ENCODE measurements at places on chromosomes 2 and 18.

DNA sequence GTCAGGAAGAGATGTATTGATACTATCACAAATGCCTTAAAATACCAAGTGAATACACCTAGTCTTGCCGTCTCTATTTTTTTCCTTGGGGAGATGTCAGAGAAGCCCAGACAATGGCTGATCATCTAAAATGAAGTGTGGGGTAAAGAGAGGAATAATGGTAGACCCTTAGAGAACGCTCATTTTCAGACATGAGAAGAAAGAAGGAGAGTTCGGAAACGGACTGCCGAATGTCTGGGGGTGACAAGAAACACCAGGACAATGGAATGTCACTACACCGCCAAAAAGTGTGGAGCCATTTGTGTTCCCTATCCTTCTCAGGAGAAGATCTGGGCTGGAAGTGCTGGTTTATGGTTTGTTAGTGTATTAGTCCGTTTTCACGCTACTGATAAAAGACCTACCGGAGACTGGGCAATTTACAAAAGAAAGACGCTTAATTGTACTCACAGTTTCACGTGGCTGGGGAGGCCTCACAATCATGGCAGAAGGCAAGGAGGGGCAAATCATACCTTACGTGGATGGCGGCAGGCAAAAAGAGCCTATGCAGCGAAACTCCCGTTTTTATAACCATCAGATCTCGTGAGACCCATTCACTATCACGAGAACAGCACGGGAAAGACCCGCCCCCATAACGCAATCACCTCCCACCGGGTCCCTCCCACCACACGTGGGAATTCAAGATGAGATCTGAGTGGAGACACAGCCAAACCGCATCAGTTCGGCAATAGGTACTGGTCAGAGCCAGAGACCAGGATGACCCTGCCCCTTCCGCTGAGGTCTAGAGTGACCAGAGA lies 743.7 kb downstream of the GALR1 start:
- no peak for DNase-seq

DNA sequence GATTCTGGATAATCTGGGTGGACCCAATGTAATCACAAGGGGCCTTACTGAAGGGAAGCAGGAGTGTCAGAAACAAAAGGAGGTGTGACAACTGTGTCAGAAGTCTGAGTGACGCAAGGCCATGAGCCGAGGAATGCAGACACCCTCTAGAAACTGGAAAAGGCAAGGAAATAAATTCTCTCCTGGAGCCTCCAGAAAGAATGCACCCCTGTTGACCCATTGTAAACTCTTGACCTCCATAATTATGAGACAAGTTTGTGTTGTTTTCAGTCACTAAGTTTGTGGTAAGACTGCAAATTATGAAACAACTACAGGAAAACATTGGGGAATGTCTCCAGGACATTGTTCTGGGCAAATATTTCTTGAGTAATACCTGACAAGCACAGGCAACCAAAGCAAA lies 47.3 kb upstream of the B3GNT7 start:
- DNase-seq = peak; percentile 12

DNA sequence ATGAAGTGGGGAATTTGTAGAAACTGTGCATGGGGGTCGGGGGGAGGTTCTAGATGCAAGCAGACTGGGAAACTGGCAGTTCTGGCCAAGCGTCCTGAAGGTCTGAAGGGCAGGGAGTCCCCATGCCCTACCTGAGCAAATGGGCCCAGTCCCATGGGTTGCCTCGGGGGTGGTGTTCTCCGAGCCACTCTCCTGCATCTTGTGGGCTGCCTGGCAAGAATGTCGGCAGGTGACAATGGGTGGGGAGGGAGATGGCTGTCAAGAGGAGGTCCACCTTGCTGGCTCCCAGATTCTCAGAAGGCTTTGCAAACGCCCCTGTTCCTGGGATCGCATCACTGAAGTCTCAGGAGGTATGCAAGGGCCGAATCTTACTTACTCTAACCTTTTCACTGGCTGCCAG lies 21.3 kb downstream of the INHBB start:
- no peak for DNase-seq

GRCh38 chr2:99812426-99812825 lies 322.6 kb upstream of the REV1 start:
- no peak for DNase-seq

- peak; percentile 41 for DNase-seq
Measured at GRCh38 chr2:230713331-230714135, 891 bp downstream of the CAB39 start.

DNA sequence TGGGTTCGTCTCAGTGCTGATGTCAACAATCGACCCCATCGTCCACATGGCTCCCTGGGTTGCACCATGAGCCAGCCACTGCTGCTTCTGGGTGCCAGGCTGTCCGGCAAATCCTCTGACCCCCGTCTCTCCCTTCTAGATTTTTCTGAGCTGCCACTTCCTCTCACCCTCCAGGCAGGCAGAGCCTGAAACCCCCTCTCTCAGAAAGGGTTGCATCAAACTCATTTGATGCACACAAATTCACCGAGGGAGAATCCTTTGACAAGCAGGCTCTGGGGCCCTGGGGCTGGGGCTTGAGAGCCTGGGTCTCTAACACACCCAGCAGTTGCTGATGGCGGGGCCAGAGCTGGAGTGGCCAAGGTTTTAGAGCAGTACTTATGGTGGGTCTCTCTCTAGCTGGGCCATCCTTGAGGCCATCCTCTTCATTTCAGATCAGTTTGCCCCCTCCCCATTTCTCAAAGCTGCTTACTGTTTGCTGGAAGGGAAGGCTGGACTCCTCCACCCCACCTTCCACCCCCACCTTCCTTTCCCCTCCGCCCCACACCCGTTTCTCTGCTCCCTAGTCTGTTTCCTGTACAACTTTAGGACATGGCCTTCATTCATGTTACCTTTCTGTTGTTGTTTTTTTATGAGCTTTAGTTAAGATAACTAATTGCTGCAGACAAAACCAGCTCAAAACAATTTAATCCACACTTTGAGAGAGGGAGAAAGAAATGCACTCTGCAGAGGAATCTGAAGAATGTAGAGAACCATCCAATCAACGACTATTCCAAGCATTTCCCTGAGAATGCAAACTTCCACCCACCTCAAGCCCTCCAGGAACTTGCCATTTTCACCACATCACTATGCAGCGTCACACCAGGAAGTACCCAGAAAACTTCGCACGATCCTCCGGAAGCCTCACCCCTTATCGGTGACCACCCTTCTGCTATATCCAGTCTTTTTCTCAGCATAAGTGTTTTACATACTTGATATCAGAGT lies 69.5 kb downstream of the ARL4C start:
- DNase-seq = peak; percentile 92

DNA sequence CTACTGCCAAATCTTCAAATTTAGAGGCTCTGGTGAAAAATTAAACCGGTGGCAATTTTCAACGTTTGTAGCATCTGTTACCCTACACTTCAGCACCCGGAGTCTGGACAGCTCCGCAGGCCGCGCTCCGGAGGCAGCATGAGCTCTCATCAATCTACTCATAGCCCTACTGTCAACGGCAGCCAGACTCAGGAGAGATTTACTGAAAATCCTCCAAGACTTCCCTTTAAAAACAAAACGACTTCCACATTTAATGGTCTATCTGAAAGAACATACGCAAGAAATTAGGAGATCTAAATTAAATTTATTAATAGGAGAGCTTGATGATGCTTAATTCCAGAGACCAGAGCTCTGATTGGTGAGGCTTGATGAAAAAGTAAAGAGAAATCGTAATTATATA lies 970 bp upstream of the ADCYAP1 start:
- peak; percentile 31 for DNase-seq

GRCh38 chr18:50820901-50821520 lies 1.2 kb upstream of the MRO start:
- no peak for DNase-seq

- peak; percentile 21 for DNase-seq
Measured at GRCh38 chr18:3329471-3329870, 67.5 kb downstream of the MYL12B start.

DNA sequence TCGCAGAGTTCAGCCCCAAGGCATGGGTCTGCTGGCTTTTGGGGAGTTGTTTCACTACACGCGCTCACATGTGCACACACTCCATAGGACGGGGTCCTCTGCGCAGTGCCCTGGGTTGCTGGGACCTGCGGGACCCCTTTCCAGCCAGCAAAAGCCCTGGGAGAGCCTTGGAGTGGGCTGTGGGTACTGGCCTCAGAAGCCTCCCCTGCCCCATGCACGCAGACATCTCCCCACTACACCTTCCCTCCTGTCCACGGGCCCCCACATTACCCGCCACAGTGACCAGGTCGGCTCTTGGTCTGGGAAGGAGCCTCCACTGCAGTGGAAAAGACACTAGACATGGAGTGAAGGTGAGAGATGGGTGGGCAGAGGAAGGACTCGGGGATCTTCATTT lies 48.5 kb downstream of the FAM168B start:
- DNase-seq = no peak

DNA sequence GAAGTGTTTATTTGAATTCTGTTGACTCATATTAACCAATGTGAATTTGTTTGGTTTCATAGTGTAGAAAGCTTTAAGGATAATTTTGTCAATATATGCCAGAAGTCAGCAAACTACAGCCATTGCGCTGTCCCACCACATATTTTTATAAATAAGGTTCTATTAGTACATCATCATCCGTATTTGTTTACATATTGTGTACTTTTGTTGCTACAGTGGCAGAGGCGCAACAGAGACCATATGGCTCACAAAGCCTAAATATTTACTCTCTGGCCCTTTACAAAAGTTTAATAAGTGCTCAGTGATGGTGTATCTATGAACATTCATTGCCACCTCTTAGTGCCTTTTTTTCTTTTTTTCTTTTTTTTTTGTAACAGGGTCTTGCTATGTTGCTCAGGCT lies 6.4 kb downstream of the ERLEC1 start:
- no peak for DNase-seq

GRCh38 chr2:55441280-55441892 lies 21.7 kb upstream of the CCDC88A start:
- DNase-seq = no peak

GRCh38 chr2:152542995-152543481 lies 174.2 kb downstream of the PRPF40A start:
- peak; percentile 94 for DNase-seq

- no peak for DNase-seq
Measured at GRCh38 chr18:43382641-43383403, 105.5 kb upstream of the SYT4 start.

DNA sequence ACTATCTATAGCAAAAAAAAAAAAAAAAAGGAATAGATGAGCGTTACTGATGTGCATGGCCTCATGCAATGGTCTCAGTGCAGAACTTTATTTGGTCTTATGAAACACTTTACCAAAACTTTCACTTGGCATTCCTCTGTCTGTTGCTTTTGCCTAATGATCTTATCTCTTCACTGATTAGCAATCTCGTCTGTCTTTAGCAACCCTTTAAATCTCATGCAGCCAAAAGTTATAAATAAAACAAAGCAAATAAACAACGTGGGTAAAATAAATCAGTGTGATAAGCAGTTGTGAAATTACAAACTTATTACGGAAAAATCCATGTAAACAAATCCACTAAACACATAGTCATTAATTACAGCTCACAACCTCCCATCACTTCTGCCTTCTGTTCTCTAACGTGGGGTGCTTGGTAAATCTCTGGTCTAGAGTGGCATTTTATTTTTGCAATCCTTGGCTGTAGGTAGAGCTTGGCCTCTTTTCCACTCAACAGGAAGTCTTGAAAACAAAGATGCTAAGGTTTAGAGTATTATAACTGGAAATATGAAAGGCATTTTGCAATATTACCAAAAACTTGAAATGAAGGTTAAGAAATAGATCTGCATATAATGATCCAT lies 288.0 kb downstream of the AFF3 start:
- no peak for DNase-seq

GRCh38 chr2:100957996-100958653 lies 44.0 kb upstream of the RPL31 start:
- peak; percentile 89 for DNase-seq

DNA sequence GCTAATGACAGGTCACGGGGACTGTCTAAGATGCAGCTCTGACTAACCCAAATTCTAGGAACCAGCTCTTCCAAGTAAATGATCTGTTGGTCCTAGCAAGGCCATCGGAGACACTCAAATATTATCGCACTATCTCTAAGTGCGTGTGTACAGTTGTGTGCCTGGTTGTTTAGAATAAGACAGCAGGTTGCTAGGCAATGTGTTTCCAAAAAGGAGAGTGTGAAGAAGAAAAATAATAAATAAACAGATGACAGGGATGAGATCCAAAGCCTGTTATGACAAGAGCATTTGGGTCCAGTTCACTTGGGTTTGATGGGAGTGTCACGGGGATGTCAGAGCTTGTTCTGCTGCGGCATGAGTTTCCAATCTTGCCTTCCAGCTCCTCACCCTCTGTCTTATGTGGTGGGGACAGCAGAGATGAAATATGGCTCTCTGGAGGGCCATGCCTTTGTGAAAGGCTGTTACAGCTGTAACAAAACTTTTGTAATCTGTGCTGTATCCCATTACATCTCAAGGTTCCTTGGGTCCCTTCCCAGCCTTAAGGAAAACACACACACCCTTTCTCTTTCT lies 127.5 kb upstream of the TNP1 start:
- DNase-seq = no peak

- no peak for DNase-seq
Measured at GRCh38 chr18:78242806-78243205, 736.8 kb upstream of the SALL3 start.

- peak; percentile 88 for DNase-seq
Measured at GRCh38 chr2:102103992-102104871, 38.3 kb upstream of the IL1R1 start.

- no peak for DNase-seq
Measured at GRCh38 chr2:188610827-188611226, 319.2 kb downstream of the GULP1 start.

GRCh38 chr2:108587621-108588020 lies 53.4 kb downstream of the LIMS1 start:
- peak; percentile 56 for DNase-seq

GRCh38 chr2:240213476-240214421 lies 73.3 kb upstream of the OTOS start:
- no peak for DNase-seq

DNA sequence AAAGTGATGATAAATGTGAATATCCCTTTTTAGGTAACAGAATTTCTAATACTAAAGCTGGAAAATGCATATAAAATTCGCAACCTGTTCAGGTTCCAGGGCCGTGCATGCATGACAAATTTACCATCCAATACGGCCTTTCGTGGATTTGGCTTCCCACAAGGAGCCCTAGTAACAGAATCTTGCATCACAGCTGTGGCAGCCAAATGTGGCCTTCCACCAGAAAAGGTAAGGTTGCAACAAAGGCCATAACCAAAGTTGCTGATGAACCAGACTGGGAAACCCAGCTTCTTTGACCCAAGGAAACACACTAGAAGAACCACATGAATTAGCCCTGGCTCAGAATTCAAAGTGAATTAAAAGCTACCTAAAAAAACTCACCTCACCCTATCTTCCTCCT lies 49.6 kb upstream of the BZW1 start:
- DNase-seq = no peak
